Femur (tissue), 1 donor: ENCODE measurements at places on chromosomes 5 and 9.
A peak's percentile ranks its signal among the peaks of the same experiment; 100 is the strongest.

- DNase-seq = no peak
These were observed 447.3 kb upstream of the ARRDC3 start for GRCh38 chr5:91830361-91830953.

DNA sequence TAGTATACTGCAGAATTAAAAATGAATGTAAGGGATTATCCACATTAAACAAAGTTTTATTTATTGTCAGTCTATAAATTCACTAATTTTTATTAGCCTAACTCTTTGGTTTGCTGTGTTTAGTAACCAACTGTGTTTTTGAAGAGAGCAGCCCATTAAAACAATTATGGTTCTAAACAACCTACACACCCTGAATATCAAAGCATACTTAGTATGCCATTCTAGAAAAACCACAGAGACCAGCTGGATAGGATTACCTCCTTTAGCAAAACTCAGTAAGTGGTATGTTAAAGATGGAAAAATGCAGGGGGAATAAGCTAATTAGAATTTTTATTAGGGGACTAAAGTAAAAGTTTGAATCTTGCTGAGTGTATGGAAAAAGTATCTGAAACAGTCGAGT is 1981.7 kb upstream of the NUDT12 start:
- DNase-seq = no peak

- no peak for DNase-seq
These were observed 1909.4 kb upstream of the WWC1 start for GRCh38 chr5:166382031-166382430.

DNA sequence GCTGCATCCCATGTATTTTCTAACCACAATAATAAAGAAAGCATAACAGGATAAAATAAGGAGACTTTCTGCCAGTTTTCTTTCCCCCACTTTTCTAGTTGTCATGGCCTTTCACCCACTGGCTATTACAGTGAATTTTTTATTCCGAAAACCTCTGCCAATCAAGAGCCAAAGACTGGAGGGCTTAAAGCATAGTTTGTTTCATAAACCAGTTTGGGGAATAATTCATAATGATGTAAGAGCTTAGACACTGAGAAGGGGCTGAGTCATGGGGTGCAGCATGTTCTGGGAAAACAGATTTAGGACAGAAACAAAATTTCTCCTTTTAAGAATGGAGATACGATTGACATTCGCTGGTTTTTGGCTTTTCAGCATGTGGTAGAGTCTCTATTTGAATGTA is 4.4 kb upstream of the GLIPR2 start:
- DNase-seq = no peak

- DNase-seq = peak; percentile 58
These were observed 5.7 kb downstream of the CMBL start for GRCh38 chr5:10301842-10302610.

- DNase-seq = no peak
These were observed 1446.2 kb downstream of the MAT2B start for GRCh38 chr5:164951570-164951969.

- no peak for DNase-seq
These were observed 52.5 kb downstream of the FNBP1 start for GRCh38 chr9:129990269-129991010.

- DNase-seq = no peak
These were observed 98.7 kb upstream of the PALM2AKAP2 start for GRCh38 chr9:109681301-109681700.

GRCh38 chr9:15249981-15250380 is 57.0 kb downstream of the TTC39B start:
- no peak for DNase-seq

- DNase-seq = no peak
These were observed 48.5 kb upstream of the ZNF354A start for GRCh38 chr5:178778919-178779318.

DNA sequence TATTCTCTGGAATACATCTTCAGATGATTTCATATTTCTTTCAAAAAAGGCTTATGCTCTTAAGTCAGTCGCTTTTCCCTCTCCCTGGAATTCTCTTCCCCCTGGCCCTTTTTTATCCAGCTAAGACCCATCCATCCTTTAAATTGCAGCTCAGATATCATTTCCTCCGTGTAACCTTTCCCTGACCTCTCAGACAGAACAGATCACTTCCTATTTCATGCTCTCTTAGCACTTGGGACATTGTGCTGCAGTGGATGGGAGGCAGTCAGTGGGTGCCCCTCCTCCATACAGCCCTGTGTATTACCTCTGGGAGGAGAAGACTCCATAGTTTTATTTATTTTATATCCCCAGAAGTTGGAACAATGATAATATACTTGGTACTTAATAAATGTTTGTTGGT is 423.4 kb downstream of the ISL1 start:
- DNase-seq = no peak

DNA sequence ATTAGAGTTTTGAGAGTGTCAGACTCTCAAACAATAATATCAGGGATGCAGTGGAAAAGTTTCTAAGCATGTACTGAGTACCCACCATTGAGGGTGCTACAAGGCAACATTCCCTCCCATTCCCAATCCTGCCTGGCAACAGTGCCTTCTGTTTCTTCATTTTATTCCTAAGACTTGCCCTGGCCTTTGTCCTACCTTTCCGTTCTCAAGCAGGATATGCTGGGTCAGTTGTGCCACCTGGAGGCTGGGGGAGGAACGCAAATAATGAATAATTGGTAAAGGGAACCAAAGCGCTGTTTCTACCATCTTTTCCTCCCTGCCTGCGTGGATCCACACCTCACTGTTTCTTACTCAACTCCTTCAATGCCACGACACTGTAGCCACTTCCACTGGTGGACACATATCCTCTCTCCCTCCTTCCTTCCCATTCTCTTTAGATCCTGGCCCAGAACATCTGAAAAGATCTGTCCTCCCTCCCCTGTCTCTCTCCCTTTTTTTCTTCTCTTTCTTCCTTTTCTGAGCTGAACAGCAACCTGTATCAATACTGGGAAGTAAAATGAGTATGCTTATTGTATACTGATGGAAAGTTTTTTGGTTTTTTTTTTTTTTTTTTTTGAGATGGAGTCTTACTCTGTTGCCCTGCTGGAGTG is 149.5 kb downstream of the C9orf152 start:
- DNase-seq = peak; percentile 40

GRCh38 chr5:103741984-103742383 is 179.4 kb upstream of the NUDT12 start:
- DNase-seq = no peak

DNA sequence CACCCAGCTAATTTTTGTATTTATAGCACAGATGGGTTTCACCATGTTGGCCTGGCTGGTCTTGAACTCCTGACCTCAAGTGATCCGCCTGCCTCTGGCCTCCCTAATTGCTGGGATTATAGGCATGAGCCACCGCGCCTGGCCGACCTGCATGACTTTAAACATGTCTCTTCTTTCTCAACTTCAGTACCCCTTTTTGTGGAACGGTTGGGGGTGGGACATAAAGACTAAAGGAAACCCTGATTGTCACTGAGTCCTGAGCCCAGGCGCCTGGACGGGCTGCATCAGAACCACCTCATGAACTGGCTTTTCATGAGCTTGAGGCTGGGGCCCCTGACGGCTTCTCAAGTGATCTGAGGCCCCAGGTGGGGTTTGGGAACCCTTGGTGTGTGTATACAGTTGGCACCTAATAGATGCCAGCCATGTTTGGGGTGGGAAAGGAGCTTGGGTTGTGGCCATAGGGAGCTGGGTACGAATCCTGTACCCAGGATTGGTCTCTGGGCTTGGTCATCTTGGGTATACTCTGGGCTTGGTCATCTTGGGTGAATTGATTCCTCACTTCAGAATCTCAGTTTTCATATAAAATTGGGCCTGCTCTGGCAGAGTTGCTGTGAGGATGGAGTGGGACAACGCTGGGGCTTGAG is 2.2 kb downstream of the GRK6 start:
- DNase-seq = no peak

GRCh38 chr5:128469912-128470311 is 68.1 kb downstream of the FBN2 start:
- no peak for DNase-seq

- DNase-seq = no peak
These were observed 410.6 kb downstream of the PSAT1 start for GRCh38 chr9:78707481-78707991.

GRCh38 chr5:96869372-96869641 is 7.0 kb upstream of the ERAP2 start:
- no peak for DNase-seq

DNA sequence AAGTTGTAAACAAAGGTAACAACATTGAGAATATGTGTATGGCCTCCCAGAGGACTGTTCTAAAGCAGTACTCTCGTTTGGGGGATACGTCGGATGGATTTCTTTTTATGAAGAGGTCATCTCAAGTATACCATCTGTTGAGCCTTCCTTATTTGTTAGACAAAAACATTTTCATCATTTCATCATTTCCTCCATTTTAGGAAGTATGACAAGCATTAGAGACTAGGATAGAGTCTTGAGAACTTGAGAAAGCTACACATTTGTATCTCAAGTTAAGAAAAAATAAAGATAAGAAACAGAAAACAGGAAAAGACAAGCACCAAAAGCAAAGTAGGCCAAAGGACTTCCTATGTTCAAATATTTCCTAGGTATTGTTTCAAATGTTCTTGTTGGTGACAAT is 307.0 kb downstream of the EFNA5 start:
- DNase-seq = no peak

DNA sequence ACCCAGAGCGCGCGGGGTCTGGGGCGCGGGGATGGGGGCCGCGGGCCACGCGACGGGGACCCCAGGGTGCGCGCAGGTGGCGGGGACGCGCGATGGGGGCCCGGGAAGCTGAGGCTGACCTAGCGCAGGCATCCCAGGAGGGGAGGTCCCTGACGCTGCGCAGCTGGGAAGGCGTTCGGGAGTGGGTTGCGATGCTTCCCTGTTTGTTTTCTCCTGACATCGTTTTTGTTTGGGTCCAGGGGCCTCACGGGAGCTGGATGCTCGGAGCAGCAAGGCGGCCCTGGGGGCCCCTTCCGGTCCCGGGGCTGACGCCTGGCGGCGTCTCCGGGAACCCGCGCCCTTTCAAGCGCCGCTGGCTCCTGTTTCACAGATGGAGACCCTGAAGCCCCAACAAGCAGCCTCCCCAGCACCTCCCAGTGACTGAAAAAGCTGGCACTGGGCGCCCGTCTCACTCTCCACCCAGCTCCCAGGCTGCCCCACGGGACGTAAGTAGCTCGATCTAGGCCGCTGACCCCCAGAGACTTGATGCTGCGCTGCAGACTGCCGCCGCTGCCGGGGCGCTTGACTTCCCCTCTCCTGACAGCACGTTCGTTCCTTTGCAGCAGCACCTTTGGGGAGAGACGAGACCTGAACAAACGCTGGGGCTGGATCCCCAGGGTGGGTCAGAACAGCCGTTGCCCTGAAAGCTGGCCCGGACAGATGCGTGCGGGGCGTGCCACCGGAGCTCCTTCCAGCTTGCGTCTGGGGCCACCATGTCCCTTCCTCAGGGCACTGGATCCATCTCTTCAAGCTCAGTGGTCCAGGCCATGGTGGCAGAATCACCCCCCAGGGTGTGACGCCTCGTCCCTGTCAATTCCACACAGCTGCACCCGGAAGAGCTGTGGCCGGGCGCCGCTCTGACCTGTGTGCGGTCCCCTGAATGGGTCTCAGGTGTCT is 593 bp downstream of the BRD3OS start:
- peak; percentile 62 for DNase-seq

DNA sequence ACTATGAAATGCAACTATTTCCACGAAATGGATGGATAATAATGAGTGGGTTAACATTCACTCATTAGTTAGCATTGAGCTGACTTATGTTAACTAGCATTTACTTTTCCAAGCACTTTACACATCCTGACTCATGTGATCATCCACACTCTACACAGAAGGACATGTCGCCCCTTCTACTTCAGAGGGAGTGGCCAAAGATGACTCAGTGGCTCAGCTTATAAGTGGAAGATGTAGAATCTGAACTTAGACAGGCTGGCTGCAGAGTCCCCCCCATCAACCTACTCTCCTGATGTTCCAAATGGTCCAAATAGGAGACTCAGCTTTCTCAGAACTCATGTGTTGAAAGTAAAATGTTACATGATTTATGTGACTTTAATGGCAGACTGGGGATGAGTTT is 146.0 kb downstream of the ADCY2 start:
- no peak for DNase-seq

- DNase-seq = no peak
These were observed 8.8 kb downstream of the TLE1 start for GRCh38 chr9:81680506-81680905.

GRCh38 chr5:40550481-40550880 is 129.2 kb upstream of the PTGER4 start:
- no peak for DNase-seq

DNA sequence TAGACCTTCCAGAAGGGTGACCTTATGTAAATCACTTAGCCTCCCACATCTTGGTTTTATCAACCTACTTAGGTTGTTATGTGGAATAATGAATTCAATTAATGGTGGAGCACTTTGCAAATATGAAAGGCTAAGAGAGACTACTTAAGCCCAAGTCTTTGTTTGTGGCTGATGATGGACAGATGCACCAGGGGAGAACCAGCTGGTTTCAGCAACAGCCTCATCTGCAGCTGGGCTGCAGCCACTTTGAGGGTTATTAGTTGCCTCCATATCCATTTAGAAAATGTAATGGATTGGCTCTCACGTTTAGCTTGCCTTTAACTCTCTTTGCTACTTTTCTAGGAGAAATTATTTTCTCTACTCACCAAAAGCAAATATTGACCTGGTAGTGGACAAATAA is 146.6 kb downstream of the ESM1 start:
- DNase-seq = no peak

GRCh38 chr5:3077684-3078083 is 326.2 kb upstream of the IRX2 start:
- DNase-seq = no peak

- no peak for DNase-seq
These were observed 71.8 kb upstream of the ADRA1B start for GRCh38 chr5:159844267-159845121.

- no peak for DNase-seq
These were observed 33.2 kb downstream of the FBXO38 start for GRCh38 chr5:148416921-148417320.

- DNase-seq = no peak
These were observed 201.1 kb upstream of the CHD1 start for GRCh38 chr5:99129768-99130501.

GRCh38 chr9:109699019-109699418 is 81.0 kb upstream of the PALM2AKAP2 start:
- no peak for DNase-seq

DNA sequence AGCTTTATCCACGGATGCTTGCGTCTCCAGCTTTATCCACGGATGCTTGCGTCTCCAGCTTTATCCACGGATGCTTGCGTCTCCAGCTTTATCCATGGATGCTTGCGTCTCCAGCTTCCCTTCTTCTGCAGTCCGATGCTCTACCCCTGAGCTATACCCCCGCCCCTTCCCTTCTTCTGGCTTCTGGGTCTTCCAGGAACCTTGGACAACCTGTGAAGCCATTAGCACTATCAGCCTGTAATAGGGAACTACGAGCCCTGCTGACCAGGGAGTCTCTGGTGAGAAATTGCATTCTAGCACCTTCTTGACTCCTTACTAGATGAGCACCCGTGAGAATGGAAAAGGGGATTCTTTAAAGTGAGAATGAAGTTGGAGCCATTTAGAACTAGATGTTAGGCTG is 39.1 kb upstream of the SH3PXD2B start:
- DNase-seq = no peak

DNA sequence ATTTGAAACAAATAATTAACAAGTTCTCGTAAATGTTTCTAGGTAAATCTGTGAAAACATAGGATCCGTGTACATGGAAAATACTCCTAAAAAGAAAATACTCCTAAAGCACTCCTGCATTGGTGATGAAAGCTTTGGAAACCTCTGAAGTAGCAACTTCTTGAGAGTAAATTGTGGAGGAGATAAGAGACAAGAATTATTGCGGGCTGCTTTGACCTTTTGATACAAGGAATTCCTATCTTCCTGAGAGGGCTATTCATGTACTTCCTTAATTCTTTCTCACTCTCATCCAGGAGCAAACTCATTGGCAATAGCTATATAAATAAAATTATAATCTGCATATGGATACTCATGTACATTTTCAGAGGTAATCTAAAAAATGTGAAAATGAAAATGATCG is 158.4 kb upstream of the PIK3R1 start:
- DNase-seq = no peak
